ENCODE measurements at places on chromosomes 13 and 19. TPM values are rescaled to one million over a fixed set of nuclear protein-coding genes. Genes with fewer than 3 reads are reported as not detected.

DNA sequence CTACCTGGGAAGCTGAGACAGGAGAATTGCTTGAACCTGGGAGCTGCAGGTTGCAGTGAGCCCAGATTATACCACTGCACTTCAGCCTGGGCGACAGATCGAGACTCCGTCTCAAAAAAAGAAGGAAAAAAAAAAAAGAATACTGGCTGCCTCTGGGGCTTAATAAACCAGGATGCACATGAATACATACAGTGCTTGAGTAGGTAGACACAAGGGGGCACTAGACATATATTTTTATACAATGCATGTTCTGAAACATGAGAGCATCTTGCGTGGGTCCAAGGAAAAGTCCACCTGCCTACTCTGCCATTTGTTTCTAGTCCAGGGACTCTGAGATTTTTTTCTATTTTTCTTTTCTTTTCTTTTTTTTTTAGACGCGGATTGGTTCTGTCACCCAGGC lies 31.2 kb downstream of the KEAP1 start:
- DNase-seq: peak; percentile 52

DNA sequence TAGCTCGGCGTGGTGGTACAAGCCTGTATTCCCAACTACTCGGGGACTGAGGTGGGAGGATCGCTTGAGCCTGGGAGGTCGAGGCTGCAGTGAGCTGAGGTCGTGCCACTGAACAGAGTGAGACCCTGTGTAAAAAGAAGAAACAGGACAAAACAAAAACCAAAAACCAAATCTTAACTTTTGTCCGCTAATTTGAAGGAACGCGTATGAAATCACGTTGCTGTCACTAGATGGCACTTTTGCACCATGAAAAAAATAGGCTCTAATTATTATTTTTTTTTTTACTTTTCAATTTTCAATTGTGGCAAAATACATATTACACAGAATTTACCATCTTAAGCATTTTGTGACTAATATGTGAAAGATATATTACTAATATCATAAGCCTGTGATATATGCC lies 17.6 kb upstream of the ZNF835 start:
- DNase-seq: no peak

GRCh38 chr19:40103600-40103999 lies 12.9 kb upstream of the ZNF780A start:
- no peak for DNase-seq

Gene CCDC124
- 59.2 TPM for total RNA-seq
